ENCODE measurements at places on chromosomes 7 and 10.

GRCh38 chr10:46092524-46093081 is 46.5 kb upstream of the MSMB start:
- DNase-seq: no peak

- DNase-seq: no peak
Measured at GRCh38 chr10:116699471-116700150, 42.8 kb downstream of the HSPA12A start.

GRCh38 chr10:1186683-1186990 is 130.5 kb downstream of the WDR37 start:
- no peak for DNase-seq

- DNase-seq: no peak
Measured at GRCh38 chr10:8513155-8514147, 459.0 kb downstream of the GATA3 start.

DNA sequence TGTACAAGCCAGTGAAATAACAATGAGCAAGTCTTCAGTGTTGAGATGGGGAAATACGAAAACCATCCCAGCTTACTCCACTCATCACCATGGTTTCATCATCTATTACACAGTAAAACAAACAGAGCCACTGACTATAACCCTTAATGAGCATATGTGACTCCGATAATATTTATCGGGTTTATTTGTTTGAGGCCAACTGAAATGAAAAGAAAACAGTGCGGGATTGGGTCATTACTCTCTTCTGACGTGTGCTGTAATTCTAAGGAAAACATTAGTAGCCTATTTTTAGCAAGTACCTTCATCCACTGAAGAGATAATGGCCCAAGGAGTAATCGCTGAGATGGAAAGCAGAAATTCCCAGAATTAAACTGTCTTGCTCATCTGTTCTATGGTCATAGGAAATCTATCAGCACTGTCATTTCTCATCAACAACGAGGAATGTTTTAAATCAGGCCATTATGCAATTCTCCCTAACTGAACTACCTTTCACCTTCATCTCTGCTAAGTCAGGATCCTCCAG is 716.5 kb downstream of the INHBA start:
- DNase-seq: peak; percentile 93

DNA sequence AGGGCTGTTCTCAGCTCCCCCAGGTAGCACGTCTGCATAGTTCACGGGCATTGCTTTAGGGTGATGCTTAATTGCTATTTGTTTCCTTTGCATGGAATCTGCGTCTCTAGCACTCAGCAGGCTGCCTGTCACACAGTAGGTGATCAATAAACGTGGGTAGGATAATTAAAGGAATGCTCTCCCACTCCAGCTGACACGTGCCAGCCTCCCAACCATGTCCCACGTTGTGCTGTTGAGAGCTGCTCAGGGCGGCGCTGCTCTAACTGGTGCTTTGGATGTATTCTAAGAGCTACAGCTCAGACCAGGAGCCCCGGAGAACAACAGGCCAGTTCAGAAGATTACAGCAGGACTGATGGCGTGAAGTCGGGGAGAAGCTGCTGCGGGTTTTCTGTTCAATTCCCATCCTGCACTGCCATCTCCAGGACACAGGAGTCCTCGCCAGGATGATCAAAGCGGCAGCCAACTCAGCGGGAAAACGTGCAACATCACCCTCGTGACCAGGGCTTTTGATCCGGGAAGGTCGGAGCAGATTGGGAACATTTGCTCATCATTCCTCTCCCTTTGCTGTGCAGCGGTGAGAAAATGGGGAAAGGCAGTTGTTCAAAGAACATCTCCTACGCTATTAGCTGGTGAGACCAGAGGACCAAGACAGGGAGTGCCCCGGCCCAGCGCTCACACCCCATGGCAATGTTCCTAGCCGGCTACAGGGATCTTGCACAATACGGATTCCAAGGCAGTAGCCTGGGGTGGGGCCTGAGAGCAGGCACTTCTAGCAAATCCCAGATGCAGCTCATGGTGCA is 50.5 kb upstream of the FOXK1 start:
- peak; percentile 58 for DNase-seq

DNA sequence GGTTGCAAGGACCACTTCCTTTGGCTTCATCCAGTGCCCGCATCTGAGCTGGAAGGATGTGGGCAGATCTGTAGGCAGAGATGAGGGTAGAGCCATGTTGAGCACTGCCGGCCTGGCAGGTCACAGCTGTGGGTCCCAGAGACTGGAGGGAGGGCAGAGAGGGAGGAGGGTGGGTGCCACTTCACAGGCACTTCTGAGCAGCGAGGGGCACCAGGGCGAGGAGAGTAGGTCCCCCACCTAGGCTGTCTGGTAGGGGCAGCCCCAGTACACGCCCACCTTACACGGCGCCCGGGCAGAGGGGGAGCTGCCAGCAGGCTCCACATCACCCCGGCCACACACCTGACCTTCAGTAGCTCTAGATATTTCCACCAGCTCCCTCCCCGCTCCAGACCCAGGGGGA is 473.0 kb upstream of the FOXK1 start:
- DNase-seq: no peak

All from amniotic stem cell (primary cell).